ENCODE measurements at places on chromosomes 2 and 18. TPM values are rescaled to one million over a fixed set of nuclear protein-coding genes. Genes with fewer than 3 reads are reported as not detected.

- no peaks in the 10 kb centered on the region for H3K36me3 ChIP-seq
- no peak for DNase-seq
- H3K4me3 ChIP-seq: no peak overlapping the region
- no peak overlapping the region for H3K27ac ChIP-seq
- no peaks in the 10 kb centered on the region for H3K4me1 ChIP-seq
These were observed 55.1 kb upstream of the CWC22 start for GRCh38 chr2:180062178-180062577.

The CYBRD1 gene
- 0.95 TPM for total RNA-seq

DNA sequence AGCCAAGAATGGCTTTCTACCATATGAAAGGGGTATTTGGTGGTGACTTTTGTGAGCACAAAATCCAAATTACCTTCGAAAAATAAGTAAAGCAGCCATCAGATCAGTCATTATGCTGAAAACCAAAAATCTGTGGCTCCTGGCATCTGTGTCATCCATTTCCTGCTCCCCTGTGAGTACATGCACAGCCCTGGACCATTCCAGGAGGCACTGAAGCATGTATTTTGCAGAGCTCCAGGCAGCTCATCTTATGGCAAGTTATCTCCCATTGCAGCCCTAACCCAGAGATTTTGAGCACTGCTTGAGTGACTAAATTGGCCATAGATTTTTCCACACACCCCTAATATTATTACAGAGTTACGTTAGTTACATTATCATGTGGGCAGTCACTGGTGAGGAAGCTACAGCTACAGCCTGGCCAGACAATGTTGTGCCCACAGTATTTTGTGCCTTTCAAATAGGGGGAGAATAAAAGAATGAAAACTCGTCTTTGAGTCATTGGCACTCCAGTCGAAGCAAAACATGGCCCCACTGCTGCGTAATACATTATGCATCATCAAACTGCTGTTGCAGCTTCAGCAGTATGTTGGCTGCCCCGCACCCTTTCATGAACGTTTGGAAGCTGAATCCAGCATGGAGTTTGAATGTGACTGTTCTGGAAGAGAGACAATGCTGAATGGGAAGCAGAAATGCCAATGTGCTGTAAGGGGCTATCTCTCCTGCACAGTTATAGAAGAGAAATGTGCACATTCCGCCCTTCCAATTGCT is 702.2 kb downstream of the RNF144A start:
- no peaks in the 10 kb centered on the region for H3K36me3 ChIP-seq
- H3K4me3 ChIP-seq: no peak overlapping the region
- H3K27me3 ChIP-seq: no peaks in the 10 kb centered on the region
- H3K27ac ChIP-seq: no peak overlapping the region
- no peak for DNase-seq

- H3K27me3 ChIP-seq: no peaks in the 10 kb centered on the region
- no peak overlapping the region for H3K4me3 ChIP-seq
- no peaks in the 10 kb centered on the region for H3K36me3 ChIP-seq
- DNase-seq: no peak
These were observed 60.1 kb upstream of the SLC16A14 start for GRCh38 chr2:230128623-230129342.

DNA sequence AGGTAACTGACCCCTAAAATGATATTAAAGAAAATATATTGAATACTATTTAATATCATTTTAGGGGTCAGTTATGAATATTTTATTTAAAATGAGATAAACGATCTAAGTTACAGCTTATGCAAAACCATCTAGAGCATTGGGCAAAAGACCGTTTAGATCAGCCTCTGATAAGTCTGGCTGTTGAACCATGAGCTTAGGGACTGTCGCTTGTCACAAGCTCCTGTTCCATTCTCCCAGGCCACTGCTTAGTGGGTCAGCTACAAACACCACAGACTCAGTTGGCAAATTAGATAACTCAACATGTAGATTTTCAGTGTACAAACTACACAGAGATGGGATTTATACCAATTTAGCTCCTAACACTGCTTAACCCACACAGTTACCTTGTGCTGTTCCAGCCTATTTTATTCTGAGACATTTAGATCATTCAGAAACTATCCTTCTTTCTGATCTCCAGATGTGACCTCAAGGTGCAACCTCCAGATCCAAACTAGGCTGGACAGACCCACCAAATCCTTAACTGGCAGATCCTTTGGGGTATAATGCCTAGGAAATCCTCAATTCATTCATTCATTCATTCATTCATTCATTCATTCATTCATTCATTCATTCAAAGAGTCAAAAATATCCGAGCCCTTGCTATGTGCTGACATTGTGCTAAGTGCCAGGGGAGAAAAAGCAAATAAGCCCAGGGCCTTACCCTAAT is 82.8 kb downstream of the HRH4 start:
- H3K27ac ChIP-seq: no peak overlapping the region
- no peaks in the 10 kb centered on the region for H3K27me3 ChIP-seq
- H3K4me1 ChIP-seq: no peaks in the 10 kb centered on the region
- H3K36me3 ChIP-seq: no peaks in the 10 kb centered on the region
- H3K4me3 ChIP-seq: no peak overlapping the region
- DNase-seq: no peak

GRCh38 chr18:52869942-52870907 is 530.2 kb downstream of the DCC start:
- no peaks in the 10 kb centered on the region for H3K27me3 ChIP-seq
- H3K4me1 ChIP-seq: no peaks in the 10 kb centered on the region
- H3K27ac ChIP-seq: no peak overlapping the region
- no peak for DNase-seq
- no peak overlapping the region for H3K4me3 ChIP-seq

The WDPCP gene
- total RNA-seq: 7.2 TPM

DNA sequence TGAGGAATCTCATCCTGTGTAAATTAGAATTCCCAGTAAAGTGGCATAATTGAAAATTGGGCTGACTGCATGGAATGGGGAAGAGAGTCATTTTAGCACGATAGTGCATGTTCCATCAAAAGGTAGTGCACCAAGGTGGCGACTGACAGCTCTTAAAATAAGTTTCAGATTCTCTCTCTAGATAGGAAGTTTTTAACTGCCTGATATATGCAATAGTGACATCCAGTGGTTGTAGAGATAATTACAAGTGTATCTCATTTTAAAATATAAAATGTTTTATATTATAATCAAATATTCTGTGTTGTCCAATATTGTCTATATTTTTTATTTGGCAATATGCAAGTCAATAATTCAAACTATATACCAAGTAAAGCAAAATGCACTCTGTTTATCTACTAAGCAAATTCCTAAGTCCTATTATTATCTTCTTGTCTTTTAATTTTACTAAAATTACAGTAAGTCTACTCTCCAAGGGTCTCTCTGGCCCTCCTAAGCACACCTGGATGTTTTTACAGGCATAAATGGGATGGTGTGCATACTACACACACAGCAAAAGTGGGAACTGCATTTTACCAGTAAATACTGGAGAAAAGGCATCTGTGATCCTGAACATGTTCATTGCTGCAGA is 397.7 kb upstream of the HNRNPA3 start:
- H3K27me3 ChIP-seq: no peaks in the 10 kb centered on the region
- peaks cover 4% of the 10 kb centered on the region for H3K4me1 ChIP-seq
- no peak overlapping the region for H3K27ac ChIP-seq

DNA sequence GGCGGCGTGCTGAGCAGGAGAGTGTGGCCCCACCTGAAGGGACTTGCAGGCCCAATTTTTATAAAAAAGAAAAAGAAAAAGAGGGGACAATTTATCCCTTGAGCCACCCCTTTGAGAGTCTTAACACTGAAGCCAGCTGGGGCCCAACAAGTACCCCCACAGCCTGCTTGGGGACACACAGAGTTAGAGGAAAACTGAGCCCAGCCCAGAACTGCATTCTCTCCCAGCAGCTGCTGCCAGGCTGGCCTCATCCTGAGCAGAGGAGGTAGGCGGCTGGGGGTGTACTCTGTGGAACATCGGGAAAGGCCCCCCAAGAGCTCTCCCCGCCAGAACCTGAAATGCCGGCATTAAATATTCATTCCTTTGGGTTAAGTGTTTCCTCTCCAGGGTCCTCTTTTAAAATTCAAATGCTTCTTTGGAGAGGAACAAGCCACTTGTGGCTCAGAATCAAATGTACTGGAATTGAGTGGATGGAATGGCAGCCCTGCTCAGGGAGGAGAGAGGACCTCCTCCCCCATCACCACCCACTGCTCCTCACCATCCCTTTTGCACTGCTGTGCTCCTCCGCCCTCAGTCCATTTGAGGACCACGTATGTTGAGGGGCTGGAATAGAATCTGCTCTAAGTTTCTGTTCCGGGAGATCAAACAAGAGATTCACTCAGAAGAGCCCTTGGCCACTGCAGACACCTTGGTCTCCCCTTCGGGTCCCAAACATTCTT is 45.6 kb downstream of the C1QL2 start:
- H3K4me1 ChIP-seq: no peaks in the 10 kb centered on the region
- H3K27me3 ChIP-seq: no peaks in the 10 kb centered on the region
- no peaks in the 10 kb centered on the region for H3K36me3 ChIP-seq
- no peak for DNase-seq

The METTL4 gene
- 22.8 TPM for total RNA-seq

The CNDP1 gene
- total RNA-seq: not detected

- H3K36me3 ChIP-seq: no peaks in the 10 kb centered on the region
- H3K27me3 ChIP-seq: no peaks in the 10 kb centered on the region
- no peak for DNase-seq
- no peak overlapping the region for H3K4me3 ChIP-seq
- H3K27ac ChIP-seq: no peak overlapping the region
These were observed 183.6 kb downstream of the MC4R start for GRCh38 chr18:60188958-60189357.

DNA sequence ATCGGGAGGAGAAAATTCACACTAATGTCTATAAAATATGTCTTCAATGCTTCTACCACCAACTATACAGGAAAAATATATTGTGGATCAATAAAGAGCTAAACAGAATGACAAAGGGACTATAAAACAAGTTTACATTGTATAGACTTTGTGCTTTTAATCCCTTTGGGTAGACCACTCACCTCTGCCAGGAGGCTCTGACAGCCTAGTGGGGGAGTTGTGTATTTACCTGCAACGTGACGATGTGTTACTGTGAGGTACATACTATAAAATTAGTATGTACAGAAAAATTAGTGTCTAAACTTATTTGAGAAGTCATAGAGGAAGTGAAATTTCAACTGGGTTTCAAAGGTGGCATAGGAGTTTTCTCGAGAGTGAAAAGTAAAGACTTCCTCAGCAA is 243.3 kb upstream of the REG3G start:
- no peak overlapping the region for H3K4me3 ChIP-seq
- H3K4me1 ChIP-seq: no peaks in the 10 kb centered on the region
- H3K27me3 ChIP-seq: no peaks in the 10 kb centered on the region

- no peak overlapping the region for H3K4me3 ChIP-seq
- H3K4me1 ChIP-seq: peaks cover 38% of the 10 kb centered on the region
- DNase-seq: no peak
- no peak overlapping the region for H3K27ac ChIP-seq
These were observed 39.4 kb upstream of the GALR1 start for GRCh38 chr18:77210249-77210648.

The SERPINB5 gene
- total RNA-seq: not detected

GRCh38 chr2:226497146-226497909 is 302.3 kb downstream of the IRS1 start:
- no peak for DNase-seq
- H3K4me3 ChIP-seq: no peak overlapping the region
- H3K27me3 ChIP-seq: no peaks in the 10 kb centered on the region
- no peaks in the 10 kb centered on the region for H3K36me3 ChIP-seq
- H3K27ac ChIP-seq: no peak overlapping the region

- no peak for DNase-seq
- H3K36me3 ChIP-seq: peaks cover 11% of the 10 kb centered on the region
- no peak overlapping the region for H3K4me3 ChIP-seq
- H3K27me3 ChIP-seq: no peaks in the 10 kb centered on the region
- H3K27ac ChIP-seq: no peak overlapping the region
These were observed 9.8 kb downstream of the MCEE start for GRCh38 chr2:71120195-71120594.

DNA sequence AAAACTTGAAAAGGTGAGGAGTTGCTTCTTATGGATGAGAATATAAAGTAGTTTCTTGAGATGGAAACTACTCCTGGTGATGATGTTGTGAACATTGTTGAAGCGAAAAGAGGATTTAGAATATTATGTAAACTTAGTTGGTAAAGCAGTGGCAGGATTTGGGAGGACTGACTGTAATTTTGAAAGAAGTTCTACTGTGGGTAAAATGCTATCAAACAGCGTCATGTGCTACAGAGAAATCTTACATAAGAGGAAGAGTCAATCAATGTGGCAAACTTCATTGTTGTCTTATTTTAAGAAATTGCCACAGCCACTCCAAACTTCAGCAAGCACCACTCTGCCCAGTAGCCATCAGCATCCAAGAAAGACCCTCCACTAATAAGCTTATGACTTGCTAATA is 112.9 kb upstream of the ZEB2 start:
- H3K36me3 ChIP-seq: no peaks in the 10 kb centered on the region
- H3K4me3 ChIP-seq: no peak overlapping the region
- no peak for DNase-seq
- H3K4me1 ChIP-seq: no peaks in the 10 kb centered on the region
- H3K27me3 ChIP-seq: no peaks in the 10 kb centered on the region

GRCh38 chr18:67400502-67401117 is 115.9 kb downstream of the DSEL start:
- no peaks in the 10 kb centered on the region for H3K36me3 ChIP-seq
- DNase-seq: no peak
- no peaks in the 10 kb centered on the region for H3K27me3 ChIP-seq
- no peak overlapping the region for H3K4me3 ChIP-seq
